ENCODE measurements at places on chromosomes 2 and 18.
A peak's percentile ranks its signal among the peaks of the same experiment; 100 is the strongest.

GRCh38 chr18:39326772-39327171 is 1761.2 kb upstream of the CELF4 start:
- DNase-seq = no peak

GRCh38 chr2:10264506-10265328 is 38.0 kb upstream of the HPCAL1 start:
- DNase-seq = no peak

DNA sequence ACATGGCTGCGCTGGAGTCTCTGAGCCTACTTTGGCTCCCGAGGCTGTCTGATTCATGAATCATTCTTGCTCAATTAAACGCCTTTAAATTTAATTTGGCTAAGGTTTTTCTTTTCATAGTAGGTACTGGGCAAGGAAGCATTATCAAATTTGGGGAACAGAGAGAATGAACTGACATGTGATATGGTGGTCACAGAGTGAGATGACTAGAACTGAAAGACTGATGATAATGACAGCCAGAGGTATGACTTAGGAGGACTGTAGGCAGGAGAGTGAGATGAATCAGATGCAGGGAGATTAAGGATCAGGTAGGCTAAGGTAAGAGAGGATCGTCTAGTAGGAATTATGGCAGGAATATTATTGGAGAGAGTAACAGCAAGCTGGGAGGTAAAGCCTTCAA is 40.9 kb upstream of the ST8SIA3 start:
- DNase-seq = no peak

DNA sequence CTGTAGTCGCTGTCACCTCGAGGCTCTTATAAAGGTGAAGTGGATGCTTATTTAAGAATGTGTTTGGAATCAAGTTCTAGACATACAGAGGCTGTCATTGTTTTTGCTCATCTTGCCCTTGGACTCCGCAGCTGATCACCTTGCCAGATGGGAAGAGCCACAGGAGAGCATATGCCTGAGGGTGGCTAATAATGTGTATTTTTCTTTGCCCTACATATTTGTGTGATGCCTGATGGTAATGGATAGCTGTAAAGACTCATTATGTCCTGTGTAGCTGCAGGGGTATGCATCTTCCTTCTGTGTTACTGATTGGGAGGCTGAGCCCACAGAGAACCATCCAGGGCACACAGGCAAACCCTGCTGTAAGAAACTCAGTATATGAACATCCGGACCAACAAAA is 61.7 kb downstream of the PRKCE start:
- no peak for DNase-seq

GRCh38 chr2:172251231-172251630 is 148.5 kb upstream of the DLX2 start:
- peak; percentile 26 for DNase-seq

DNA sequence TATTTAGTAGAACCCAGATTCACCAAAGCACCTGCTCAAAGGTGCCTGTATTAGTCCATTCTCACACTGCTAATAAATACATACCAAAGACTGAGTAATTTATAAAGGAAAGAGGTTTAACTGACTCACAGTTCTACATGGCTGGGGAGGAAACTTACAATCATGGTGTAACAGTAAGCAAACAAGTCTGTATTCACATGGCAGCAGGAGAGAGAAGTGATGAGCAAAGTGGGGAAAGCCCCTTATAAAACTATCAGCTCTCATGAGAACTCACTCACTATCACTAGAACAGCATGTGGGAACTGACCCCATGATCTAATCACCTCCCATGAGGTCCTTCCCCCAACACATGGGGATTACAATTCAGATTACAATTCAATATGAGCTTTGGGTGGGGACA is 28.0 kb upstream of the DDX18 start:
- no peak for DNase-seq

DNA sequence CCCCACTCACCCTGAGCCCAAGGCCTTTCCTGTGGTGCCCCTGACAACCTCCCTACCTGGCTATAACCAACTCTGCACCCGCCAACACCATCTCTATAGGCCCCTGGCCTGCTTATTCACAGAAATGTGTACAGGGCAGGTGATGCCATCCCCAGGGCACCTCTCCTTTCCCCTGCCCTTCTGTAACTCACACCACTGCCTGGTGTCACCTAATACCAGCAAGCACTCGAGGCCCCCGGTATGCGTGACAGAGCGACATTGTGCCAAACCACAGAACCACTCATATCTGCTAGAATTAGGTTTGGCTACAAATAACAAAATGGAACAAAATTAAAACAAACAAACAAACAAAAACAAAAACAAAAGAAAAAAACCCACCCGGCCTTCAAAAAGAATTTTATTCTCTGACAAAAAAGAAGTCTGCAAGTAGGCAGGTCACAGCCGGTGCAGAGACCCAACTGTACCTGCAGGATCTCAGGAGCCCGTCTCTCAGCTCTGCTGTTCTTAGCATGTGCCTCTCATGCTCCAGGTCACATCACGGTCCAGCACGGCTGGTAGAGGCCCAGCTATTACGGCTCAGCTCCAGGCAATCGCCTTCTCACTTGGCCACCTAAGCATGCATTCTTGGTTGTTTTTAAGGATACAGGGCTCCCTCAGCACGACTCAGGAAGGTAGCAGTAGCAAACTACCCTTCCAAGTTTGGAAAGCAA is 51.4 kb downstream of the FAM178B start:
- no peak for DNase-seq

DNA sequence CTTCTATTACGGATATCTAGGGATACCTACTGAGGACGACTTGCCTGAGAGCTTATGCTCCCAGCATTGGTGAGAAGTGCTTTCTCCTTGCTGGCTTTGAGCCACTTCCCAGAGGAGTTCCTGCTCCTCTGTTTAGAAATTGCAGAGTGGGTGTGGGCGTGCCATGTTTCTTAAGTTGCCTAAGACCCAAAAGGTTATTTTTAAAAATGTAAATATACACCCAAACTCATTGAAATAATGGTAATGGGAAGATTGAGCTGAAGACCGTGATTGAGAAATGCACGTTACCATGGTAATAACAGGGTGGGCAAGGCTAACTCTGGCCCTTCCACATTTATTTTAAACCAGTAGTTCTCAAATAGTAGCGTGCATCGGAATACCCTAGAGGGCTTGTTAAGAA is 17.2 kb upstream of the TMEM200C start:
- DNase-seq = no peak

- DNase-seq = no peak
These were observed 106.4 kb upstream of the TRIB2 start for GRCh38 chr2:12610314-12610713.

DNA sequence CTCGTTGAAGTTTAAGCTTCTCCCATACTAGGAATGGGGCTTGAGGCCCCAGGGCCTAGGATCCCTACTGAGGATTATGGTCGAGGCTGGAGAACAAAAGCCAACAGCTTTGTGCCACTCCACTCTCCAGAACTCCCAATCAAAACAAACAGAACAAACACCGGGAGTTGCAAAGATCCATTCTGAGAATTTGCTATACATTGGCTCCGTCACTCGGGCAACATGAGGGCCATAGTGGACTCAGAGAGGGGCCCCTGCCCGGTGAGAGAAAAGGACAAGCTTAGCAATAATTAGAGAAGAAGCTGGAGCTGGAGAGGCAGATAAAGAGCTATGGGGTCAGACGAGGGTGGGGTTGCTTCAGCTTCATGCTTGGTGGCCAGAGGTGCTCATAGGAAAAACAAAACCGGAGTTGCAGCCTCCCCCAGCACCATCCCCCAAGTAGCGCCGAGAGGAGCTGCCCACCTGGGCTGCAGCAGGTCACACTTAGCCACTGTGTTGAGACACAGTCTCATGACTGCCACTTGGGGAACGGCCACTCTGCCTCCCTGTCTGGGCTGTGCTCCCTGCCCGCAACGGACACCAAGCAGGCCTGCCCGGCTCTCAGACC is 142.3 kb upstream of the HAAO start:
- DNase-seq = no peak

DNA sequence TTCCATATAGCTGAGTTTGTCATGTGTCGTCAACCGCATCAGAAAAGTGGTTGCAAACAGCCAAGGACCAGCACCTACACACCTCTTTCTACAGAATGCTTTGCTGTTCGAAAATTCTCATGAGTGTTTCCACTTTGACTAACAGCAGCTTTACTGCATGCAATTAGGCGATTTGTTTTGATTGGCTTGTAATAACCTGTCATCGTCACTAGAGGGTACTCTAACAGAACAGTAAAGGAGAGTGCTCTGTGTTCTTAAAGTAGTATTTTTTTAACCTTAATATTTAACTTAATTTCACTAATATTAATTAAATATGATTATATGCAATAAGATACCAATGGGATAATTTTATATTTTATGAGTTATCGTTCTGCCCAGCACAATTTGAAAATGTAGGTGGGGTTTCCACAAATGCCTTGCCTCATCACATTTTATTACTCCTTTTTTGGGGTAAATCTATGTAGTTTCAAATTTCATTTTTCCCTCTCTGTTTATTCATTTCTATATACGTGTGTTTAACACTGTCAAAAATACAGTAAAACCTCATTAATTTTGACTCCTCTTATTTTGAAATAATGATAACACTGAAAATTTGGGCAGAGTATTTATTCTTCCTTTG is 502.2 kb downstream of the NRXN1 start:
- peak; percentile 38 for DNase-seq

- no peak for DNase-seq
These were observed 13.0 kb upstream of the LTBP1 start for GRCh38 chr2:32933756-32934095.

DNA sequence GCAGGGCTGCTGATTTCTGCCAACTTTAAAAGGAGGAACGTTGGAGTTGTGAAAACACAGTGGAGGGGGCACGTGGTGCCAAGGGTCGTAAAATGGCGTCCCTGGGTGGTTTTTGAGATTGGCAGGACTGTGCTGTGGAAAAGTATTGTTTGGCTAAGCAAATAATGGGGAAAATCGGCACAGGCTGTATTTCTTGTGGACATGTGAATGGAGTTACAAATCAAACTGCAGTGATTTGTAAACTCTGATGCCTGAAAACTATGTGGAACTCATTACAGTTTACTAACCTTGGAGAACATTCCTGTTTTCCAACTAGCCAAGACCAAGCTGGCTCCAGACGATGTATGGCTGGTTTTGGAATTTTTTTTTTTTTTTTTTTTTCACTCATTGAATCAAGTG is 68.7 kb downstream of the KCTD1 start:
- DNase-seq = no peak

- DNase-seq = no peak
These were observed 3.3 kb downstream of the BCS1L start for GRCh38 chr2:218662827-218663226.

GRCh38 chr2:200736646-200737274 is 75.0 kb upstream of the BZW1 start:
- no peak for DNase-seq

DNA sequence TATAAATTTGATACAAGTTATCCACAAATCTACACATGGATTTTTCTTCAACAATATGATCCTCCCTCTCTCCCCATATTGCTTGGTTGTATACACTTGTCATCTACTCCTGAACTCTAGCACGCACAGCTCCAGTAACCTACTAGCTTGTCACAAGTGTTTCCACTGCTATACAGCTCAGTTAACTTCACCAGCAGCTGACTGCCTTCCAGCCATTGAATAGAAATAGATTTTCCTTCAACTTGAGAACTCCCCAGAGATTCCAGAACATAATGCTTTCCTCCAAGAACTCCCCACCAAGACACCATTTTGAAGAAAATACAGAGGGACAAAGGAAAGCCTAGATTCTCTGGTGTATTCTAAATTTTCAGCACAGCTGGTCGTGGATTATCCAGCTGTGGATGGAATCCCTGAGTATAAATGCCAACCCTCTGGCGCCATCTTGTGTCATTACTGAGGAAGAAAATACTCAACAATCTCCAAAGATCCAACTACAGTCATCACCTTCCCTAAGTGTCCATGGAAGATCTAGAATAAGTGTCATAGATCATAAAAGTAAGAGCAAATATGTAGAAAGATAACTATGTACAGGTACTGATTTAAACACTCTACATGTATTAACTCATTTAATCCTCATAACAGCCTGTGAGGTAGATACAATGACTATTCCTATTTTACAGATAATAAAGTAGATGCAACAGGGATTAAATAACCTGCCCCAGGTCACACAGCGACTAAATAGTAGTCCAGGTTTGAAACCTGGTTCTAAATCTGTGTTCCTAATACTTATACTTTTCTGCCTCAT is 156.7 kb downstream of the ARHGAP28 start:
- DNase-seq = peak; percentile 44

- peak; percentile 76 for DNase-seq
These were observed 99.1 kb downstream of the ALPK2 start for GRCh38 chr18:58529714-58530354.

DNA sequence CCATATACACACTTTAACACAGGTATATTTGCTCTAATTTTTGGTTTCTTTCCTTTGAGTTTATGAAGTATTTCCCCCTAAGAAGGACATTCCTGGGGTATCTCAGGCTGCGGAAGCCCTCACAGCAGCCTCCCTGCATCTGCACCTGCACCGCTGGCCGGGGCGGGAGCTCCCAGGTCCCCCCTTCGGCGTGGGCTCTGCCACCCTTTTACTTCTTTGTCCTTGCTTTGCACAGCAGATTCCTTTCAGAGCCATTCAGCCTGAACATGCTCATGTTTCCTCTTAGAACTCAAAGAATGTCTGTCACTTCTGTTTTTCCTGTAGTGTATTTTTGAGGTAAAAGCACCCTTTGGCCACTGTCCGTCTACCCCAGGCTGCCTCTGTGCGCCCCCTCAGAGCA is 146.5 kb downstream of the SNTG2 start:
- DNase-seq = no peak

All from activated CD4-positive, alpha-beta T cell treated with anti-CD3 and anti-CD28 coated beads, Interleukin-2, Interleukin-6, amounts not matched to agents 100 ng/mL and 50 ng/mL, durations not matched to agents 16 hours and 8 hours (primary cell).